ENCODE measurements at places on chromosomes 2 and 18.

DNA sequence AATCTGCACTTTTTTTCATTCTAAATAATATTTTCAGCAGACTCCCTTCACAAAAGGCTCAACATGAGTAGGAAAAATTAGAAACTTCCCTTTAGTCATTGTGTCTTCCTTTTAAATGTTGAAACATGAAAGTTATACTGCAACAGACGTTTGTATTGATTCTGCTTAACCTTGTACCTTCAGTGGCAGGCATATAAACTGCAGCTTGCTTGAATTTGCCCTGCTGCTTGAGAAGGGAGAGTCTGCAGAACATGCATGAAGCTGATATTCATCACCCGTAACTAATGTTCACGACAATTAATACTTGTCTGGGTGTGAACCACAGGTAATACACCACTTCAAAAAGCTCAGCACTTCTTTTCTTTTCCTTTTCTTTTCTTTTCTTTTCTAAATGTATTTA, 294.7 kb upstream of the LRP1B start:
- DNase-seq: no peak

- DNase-seq: no peak
These were observed 206.8 kb upstream of the FOSL2 start for GRCh38 chr2:28185891-28186290.

DNA sequence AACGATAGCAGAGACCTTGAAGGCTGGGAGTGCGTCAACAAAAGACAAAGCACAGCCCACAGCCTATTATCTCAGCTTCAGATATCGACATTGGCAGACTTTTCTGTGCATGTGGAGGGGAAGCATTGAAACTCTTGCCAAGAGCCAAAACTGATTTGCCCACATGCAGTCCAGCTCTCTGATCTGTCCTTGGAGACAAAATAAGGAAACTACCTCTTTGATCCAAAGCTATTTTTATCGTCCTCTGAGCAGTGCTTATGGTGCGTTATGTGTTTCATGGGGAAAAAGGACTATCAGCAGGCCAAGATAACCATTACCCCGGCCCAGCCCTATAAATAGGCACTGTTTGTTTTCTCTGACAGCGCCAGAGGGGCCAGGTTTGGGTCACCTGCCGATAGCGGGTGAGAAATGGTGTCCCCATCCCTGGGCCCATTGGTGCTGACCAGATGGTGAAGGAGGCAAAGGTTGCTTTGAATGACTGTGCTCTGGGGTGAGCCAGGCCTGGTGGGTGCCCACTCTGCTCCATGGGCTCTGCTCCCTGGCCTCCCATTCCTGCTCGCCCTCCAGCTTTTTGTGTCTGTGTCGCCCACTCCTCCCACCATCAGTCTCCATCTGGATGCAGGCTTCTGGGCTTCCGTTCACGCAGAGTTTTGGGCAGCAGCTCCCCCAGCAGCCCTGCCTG, 176.1 kb upstream of the HS6ST1 start:
- no peak for DNase-seq

GRCh38 chr18:10003866-10004265, 90.0 kb downstream of the VAPA start:
- DNase-seq: no peak

GRCh38 chr2:46589356-46589755, 110.0 kb downstream of the TMEM247 start:
- DNase-seq: no peak

DNA sequence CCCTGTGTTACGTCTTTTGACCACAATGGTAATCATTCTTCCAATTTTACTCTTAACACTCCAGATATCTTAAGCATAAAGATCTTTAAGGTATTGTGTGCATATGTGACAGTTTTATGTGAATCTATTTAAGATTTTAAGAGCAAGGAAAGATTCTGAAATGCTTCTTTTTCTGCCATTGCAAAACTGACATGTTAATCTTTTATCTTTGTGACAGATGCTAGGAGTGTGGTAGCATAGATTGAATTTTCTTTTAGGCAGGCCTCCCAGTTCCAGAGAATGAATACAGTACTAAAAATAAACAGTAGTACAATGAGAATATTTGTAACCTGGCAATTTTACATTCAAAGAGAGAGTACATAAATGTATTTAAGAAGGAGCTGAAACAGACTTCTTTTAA, 232.5 kb upstream of the ZSWIM2 start:
- DNase-seq: no peak

DNA sequence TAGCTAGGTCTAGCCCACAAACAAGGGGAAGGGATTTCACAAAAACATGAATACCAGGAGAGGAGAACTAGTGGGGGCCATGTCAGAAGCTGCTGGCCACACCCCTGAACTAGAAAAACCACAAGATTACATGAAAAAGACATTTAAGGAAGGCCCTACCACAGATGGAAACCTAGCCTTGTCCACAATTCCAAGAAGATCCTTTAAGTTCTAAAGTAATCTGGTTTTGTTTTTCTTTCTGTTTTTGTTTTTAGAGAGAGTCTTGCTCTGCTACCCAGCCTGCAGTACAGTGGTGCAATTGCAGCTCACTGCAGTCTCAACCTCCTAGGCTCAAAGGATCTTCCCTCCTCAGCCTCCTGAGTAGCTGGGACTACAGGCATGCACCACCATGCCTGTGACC, 34.2 kb upstream of the CAB39 start:
- DNase-seq: no peak

GRCh38 chr18:6315517-6316331, 99.0 kb downstream of the L3MBTL4 start:
- DNase-seq: peak; percentile 30

GRCh38 chr2:124978597-124978996, 953.5 kb downstream of the CNTNAP5 start:
- DNase-seq: no peak

Data from GM12865 (cell line).